ENCODE measurements at places on chromosomes 4 and X.

GRCh38 chr4:182922501-182923284 lies 5.5 kb upstream of the DCTD start:
- peak; percentile 74 for DNase-seq

- DNase-seq: no peak
These were observed 104.4 kb downstream of the ASMT start for GRCh38 chrX:1719270-1719669.

- DNase-seq: no peak
These were observed 56.2 kb upstream of the MAPK10 start for GRCh38 chr4:86416081-86416480.

- DNase-seq: no peak
These were observed 10.0 kb upstream of the ELF4 start for GRCh38 chrX:130120321-130120731.
